Suppressor macrophage (primary cell): ENCODE measurements at places on chromosomes 6 and 20.

DNA sequence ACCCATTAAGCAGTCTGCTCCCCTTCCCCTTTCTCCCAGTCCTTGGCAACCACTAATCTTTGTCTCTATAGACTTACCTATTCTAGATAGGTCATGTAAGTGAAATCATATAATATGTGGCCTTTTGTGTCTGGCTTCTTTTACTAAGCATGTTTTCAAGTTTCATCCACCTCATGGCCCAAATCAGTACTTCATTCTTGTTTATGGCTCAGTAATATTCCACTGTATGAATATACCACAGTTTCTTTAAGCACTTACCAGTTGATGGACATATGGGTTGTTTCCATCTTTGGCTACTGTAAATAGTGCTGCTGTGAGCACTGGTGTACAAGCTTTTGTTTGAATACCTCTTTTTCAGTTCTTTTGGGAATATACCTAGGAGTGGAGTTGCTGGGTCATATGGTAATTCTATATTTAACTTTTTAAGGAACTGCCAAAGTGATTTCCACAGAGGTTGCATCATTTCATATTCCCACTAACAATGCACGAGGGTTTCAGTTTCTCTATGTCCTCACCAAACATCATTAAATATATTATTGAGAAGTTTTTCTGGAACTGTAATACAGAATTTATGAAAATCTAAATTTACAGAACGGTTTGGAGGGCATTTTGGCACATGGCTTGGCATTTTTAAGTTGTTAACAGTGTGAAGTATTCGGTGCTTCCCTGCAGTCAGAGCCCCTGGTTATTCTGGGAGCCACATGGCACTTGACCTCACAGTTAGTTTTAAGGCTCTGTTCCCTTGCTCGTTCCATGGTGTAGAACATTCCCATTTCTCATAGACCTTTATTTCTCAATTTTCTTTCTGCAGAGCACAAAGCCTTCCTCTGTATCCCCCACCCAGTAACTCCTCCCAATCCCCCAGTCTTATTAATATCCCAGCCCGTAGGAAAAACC is 27.0 kb upstream of the DTNBP1 start:
- peak; percentile 72 for DNase-seq

- peak; percentile 40 for DNase-seq
Measured at GRCh38 chr20:51628533-51629398, 86.2 kb upstream of the NFATC2 start.

DNA sequence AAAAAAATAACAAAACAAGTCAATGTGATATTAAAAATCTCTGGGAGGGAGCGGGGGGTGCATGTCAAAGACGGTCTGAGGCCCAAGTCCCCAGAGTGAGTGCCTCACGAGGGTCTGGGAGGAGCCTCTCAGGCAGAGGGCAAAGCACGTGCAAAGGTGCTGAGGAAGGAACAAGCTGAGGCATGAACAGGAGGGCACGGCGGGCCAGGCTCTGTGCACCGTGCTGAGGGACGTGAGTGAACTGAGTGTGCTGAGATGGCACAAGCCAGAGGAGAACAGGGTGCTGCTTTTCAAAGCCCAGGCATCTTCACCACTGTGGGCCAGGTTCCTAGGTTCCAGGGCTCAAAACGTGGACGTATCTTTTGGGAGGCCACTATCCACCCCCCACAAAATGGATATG is 142.1 kb upstream of the PHACTR3 start:
- no peak for DNase-seq

- DNase-seq: no peak
Measured at GRCh38 chr6:55892749-55893357, 17.5 kb upstream of the BMP5 start.

GRCh38 chr20:58889798-58890517 is 37.4 kb downstream of the GNAS start:
- DNase-seq: no peak

GRCh38 chr6:73585566-73586415 is 65.0 kb upstream of the EEF1A1 start:
- DNase-seq: peak; percentile 76

GRCh38 chr6:104483225-104483834 is 376.4 kb downstream of the HACE1 start:
- no peak for DNase-seq

- no peak for DNase-seq
Measured at GRCh38 chr20:3352202-3352601, 55.3 kb downstream of the DNAAF9 start.

- DNase-seq: no peak
Measured at GRCh38 chr6:87308970-87309369, 13.4 kb upstream of the SMIM8 start.

DNA sequence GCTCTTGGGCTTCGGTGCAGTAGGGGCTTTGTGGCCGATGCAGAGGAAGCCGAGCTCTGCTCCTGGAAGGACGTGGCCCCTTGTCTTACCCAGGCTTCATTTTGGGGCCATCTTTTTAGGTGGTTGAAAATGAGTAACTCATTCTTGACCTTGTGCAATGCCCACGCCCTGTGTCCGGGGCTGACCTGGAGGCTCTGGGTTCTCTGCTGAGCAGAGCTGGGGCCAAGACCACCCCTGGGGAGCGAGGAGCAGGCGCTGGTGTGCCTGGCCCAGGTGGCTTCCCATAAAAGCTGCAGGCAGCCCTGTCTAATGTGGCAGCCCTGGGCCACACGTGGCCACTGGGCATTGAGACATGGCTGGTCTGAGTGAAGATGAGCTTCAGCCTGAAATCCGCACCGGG is 25.7 kb downstream of the NTSR1 start:
- no peak for DNase-seq

DNA sequence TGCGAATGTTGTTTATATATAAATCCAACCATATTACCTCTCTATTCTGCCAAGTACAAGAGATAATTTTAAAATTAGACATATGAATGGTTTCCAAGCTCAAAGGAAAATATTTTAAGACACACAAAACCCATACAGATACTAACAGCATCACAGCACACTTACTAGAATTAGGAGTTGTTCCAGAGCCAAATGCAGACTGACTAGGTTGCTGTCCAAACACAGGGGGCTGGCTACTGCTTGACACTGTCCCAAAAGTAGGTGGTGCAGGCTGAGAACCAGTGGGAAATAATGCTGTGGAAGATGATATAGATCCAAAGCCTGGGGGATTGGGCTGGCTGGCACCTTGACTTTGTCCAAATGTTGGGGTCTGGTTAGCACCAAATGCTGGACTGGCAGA is 24.3 kb downstream of the FAM8A1 start:
- no peak for DNase-seq

DNA sequence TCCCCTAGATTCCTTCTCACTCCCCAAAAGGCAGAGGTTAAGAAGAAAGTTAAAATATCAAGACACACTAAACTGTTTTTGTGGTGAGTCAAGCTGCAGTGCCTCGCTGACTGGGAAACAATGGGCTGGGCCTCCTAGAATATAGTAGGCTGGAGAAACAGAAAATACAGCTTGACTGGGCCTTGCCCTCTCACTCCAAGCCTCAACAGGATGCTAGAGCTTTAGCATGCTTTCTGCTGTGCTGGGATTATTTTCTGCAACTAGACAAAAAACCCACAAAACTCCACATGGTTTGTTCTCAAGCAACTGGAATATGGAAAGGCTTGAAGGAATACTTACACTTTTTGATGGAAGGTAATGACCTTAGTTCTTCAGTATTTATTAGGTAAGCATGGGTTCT is 27.9 kb downstream of the FOXO3 start:
- DNase-seq: no peak

DNA sequence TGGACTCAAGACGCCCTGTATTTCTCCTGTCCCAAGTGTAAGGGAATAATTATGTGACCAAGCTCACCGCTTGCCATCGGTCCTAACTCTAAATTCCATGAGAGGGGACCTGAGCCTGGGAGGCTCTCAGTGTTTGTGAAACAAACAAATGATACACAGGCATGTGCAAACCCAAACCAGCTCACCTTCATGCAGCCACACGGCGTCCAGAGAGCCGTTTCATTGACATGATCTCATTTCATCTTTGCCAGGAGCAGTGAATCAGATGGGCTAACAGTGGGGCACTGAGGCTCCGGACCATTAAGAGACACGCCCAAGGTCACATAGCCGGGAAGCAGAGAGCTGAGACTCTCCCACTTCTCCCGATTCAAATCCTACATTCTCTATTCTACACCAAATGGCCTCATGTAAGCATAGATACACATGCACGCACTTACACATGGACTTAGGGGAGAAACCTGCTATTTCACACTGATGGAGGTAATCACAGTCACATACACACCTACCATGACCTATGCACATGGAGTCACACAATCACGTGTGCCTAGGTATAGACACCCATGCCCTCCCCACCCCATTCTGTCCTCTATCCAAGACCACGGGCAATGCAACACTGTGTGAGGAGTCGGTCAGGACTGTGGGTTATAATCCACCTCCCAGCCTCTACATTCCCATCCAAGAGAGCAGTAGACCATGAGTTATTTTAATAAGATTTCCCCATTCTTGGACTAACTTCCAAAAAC is 1.1 kb downstream of the BNIP5 start:
- DNase-seq: no peak

GRCh38 chr6:91088515-91088914 is 501.6 kb upstream of the MAP3K7 start:
- no peak for DNase-seq

DNA sequence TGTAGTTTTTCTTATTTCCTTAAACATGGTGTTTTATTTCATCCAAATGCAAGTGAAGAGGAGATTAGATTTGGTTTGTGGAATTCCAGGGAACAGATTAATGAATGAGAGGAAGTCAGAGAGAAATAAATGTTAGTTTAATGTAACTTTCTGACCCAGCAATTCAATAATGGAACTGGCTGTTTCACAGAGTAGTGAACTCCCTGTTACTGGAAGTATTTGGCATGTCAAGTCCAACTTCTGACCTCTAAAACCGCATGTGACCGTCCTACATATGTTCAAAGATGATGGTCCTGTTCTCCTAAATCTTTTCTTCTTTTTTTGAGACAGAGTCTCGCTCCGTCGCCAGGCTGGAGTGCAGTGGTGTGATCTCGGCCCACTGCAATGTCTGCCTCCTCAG is 18.7 kb downstream of the PROCR start:
- no peak for DNase-seq

DNA sequence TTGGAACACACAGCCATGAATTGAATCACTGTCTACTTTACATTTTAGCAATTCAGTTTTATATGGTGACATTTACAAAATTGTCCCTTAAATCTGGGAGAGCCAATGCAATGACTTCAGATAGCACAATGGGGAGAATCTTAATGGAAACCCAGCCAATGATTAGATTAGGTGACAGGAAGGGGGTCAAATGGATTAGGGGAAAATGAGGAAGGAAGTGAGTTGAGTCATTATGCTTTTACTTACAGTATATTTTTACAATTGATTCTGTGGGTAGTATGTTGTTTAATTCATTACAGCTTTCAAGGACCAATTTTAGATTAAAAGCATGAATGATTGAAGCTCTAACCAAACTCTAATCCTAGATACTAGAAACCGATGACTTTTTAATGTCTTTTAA is 229.8 kb downstream of the SOX4 start:
- DNase-seq: no peak

DNA sequence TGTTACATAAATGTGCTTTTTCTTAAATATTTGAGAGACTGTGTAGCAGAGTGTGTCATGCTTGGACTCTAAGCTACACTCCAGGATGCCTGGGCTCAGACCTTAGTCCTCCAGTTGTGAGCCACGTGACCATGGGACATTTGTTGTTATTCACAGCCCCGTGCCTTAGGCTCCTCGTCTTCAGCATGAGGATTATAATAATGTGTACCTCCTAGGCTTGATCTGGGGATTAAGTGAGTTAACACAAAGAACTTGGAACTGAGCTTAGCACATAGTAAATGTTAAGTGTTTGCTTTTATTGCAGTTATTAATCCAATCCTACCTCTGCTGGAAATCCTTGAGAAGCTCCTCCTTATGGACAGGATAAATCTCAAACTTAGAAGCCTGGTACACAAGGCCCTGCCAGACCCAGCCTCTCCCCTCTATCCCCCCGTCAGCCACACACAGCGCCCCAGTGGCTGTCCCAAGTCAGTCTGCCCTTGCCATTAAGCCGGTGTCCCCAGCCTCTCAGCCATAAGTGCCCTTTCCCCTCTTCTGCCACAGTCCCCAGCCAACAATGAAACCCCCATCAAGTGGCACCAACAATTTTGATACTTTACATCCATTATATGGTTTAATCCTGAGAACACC is 177.5 kb downstream of the TMEM242 start:
- DNase-seq: no peak

DNA sequence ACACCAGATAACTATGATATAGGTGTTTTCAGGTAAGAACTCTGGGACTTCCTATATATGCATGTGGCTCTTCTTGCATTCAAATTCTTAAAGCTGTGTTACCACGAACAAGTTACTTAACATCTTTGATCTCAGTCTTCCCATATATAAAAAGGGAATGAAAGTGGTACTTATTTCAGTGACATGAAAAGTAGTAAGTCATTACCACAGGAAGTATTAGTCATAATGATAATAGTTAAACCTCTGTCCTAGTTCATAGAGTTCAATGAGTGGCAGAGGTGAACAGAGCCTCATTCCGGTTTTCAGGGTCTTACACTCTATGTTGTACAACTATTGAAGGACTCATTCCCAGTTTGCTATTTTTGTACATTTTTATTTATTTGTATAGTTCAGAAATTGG is 237.0 kb downstream of the NKAIN2 start:
- DNase-seq: peak; percentile 5

GRCh38 chr6:166608774-166609173 is 18.3 kb downstream of the RPS6KA2 start:
- DNase-seq: no peak

- peak; percentile 90 for DNase-seq
Measured at GRCh38 chr6:110664933-110665332, 150.3 kb downstream of the CDK19 start.

GRCh38 chr20:52534616-52535015 is 343.0 kb upstream of the ZFP64 start:
- no peak for DNase-seq

GRCh38 chr6:127949251-127949650 is 48.4 kb upstream of the THEMIS start:
- DNase-seq: no peak

GRCh38 chr6:144681334-144681733 is 396.2 kb downstream of the UTRN start:
- peak; percentile 18 for DNase-seq

DNA sequence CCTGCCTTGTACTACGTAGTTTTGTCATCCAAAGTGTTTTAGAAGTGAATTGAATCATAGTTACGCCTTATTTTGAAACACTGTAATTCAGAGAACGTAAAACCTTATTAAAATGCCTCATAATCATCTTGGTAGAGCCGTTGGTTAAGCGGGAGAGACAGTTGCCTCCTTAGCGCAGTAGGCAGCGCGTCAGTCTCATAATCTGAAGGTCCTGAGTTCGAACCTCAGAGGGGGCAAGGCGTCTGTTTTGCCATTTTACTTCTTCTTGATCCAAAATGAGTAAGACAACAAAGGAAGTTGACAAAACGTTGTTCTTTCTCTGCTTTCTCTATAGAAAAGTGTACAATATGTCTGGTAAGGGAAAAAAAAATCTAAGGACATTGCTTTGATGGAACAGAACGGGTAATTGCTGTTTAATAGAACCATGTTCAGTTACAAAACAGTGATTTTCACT is 20.7 kb upstream of the TRIM27 start:
- DNase-seq: peak; percentile 88
